ENCODE measurements at places on chromosomes 1 and 21.

DNA sequence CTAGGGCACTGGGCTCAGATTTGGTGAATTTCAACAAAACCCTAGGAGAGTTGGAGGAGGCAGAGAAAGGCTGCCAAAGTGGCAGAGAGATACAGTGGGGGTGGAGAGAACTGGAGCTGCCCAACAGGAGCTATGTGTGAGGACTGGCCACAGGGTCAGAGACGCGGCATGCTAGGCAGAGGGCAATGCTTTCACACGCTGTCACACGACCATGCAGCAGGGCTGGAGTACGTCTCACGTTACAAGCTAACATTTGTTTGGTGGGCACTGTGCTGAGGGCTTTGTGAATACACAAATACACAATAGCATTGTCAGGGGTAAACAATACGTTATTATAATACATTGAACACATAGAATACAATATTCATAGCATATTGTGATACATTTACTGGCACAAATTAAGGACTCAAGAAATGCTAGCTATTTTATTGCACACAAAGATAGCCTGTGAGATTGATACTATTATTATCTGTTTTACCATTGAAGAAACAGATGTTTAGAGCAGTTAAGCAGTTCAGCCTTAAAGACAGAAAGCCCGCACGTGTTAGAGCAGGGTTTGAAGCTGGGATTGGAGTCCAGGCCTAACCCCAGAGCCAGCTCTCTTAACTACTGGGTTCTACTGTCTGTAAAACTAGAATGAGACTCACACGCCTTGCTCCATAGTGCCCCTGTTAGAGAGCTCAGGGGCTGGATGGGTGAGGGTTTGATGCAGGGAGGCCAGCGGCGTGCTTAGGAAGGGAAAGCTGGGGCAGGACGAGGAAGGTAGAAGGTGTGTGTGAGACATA lies 4.5 kb downstream of the RAB7B start:
- DNase-seq = no peak

GRCh38 chr1:14897080-14897449 lies 256.5 kb upstream of the TMEM51 start:
- peak; percentile 8 for DNase-seq

DNA sequence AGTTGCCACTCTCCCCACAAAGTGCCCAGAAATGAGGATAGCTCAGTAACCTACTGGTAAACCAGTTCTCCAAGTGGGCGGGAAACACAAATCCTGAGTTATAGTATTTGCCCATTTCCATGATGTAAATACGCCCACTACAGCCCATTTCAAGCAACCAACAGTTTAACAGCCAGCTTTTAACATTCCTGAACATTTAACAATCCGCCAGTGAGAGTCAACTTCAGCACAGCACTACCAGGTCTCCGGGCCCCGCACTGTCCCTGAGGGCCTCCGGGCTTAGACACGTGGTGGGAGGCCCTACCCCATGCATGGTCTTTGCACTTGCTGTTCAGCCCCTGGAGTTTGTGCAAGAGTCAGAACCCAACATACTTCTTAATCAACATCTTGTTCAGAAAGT lies 132.0 kb upstream of the CTTNBP2NL start:
- DNase-seq = no peak

DNA sequence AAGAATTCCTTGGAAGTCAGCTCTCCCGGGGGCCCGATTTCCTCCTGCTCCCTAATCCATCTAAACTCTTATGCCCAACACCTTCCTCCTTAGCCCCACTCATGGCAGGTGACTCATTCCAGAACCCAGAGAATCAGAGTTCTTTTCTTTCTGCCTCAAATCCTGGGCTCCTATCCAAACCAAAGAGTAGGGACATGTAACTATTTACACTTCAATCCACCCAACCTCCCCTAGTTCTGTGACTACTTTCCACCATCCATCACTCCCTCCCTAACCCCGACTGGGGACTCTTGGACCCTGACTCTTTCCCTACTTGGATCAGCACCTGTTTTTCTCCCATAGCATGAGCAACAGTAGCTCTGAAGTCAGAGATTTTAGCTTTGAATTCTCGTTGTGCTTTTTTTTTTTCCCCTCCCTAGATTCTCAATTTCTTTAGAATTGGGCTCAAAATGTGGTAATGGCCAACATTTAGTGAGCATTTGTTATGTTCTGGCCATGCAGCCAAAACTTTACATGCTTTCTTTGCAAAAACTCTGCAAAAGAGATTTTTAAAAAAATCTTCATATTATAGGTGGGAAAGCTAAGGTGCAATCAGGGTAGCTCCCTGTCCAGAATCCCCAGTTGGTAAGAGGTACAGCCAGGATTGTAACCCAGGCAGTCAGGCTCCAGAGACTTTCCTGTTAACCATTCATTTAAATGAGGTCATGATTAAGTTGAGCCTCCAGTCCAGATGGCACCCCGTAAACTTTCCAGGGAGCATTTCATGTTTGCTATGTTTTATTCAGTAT lies 7.5 kb upstream of the CYP4A11 start:
- no peak for DNase-seq

DNA sequence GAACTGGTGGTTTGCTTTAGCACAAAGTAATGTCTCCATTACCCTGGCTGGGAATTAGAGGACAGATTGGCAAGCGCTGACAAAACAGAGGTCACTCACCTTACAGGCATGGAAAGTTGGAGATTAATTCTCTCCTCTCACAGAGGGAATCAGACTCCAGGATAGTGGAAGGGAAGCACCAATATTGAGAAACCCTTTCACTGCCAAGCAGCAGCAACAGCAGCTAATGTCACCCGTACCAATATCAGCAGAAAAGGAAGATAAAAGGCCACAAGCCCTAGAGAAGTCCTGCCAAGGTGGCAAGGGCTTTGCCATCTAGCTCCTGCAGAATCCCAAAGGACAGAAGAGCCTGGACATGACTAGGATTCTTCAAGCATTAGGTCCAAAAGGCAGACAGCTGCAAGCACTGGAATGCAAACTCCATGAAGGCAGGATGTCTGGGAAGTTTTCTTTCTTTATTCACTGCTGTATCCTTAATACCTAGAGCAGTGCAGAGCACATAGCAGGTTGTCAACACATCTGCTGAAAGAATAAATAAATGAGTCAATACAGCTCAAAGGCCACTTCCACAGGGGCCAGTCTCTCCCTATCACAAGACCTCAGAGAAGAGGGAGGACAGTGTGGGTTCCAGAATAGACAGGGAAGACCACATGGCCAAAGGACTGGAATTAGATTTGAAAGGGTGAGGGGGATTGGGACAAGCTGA lies 57.2 kb downstream of the ERI3 start:
- no peak for DNase-seq

GRCh38 chr1:55310505-55310971 lies 95.4 kb upstream of the USP24 start:
- peak; percentile 98 for DNase-seq

DNA sequence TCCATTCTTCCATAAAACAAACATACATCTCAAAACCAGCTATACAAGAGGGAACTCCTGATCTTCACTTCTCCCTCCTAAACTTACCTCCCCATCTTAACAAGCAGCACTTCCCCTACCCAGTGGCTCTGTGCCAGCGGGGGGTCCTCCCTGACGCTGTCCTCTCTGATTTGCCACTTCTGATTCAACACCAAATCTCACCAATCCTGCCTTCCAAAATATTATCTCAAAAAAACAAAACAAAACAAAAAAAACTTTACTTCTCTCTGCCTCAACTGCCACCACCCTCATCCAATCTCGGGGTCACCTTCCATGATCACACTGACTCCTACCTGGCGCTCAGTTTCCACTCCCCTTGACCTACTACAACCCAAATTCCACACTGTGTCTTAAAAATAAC lies 72.8 kb downstream of the SLC45A1 start:
- no peak for DNase-seq

All from fibroblast of skin of abdomen (primary cell).